ENCODE measurements at places on chromosomes 6 and 20. TPM values are rescaled to one million over a fixed set of nuclear protein-coding genes. Genes with fewer than 3 reads are reported as not detected.

LCA5 gene
- 0.63 TPM for polyA plus RNA-seq

SPO11 gene
- not detected for polyA plus RNA-seq

DNA sequence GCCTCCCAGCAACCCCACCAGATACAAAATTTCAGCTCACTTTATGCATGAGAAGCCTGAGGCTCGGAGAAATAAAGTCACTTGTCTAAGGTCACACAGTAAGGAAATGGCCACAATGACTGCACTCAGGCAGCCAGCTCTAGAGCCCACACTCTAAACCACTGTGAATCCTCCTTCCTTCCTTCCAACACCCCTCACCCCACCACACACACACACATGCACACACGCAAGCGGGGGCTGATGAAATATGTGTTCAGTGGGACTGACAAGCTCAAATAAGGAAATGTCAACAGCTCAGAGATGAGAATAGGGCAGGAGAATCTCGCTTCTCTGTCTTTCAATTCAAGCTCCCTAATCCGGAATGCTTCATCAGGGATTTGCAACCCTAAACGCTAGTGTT is 6.0 kb upstream of the BPIFA1 start:
- DNase-seq: no peak

DNA sequence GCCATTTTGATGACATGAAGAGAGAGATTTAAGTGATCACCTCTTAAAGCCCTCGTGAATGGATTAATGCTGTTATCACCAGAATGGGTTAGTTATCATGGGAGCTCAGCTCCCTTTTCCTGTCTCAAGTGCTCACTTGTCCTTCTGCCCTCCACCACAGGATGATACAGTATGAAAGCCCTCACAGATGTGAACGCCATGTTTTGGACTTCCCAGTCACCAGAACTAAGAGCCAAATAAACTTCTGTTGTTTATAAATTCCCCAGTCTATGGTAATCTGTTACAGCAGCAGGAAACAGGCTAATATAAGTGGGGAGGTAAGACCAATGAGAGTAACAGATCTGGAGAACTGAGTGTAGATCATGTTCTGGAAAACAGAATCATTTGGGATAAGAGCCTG is 493.2 kb downstream of the CDKAL1 start:
- DNase-seq: no peak

- no peak for DNase-seq
Measured at GRCh38 chr20:38862226-38862625, 56.7 kb downstream of the PPP1R16B start.

DNA sequence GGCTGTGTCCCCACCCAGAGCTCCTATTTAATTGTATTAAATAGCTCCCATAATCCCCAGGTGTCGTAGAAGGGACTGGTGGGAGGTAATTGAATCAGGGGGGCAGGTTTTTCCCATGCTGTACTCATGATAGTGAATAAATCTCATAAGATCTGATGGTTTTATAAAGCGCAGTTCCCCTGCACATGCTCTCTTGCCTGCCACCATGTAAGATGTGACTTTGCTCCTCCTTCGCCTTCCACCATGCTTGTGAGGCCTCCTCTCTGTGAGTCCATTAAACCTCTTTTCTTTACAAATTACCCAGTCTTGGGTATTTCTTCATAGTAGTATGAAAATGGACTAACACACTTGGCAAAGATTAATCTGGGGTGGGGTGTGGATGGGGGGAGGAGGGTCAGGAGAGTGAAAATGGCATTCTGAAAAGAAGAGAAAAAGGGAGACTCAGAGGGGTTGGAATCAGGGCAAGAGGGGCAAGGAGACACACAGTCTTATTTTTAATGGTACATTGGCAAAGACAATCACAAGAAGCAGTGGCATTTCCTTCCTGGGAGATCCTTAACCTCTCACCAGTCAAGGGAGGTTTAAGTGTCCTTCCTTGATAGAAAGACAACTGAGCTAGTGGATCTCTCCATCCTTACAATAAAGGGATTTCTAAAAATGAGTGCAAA is 37.5 kb upstream of the NOX3 start:
- DNase-seq: no peak

Measured in mammary epithelial cell (primary cell).